Progenitor cell of endocrine pancreas (in vitro differentiated cells): ENCODE measurements at places on chromosomes 5 and 9. TPM values are rescaled to one million over a fixed set of nuclear protein-coding genes. Genes with fewer than 3 reads are reported as not detected.

GRCh38 chr9:78187763-78188484 is 48.0 kb upstream of the CEP78 start:
- H3K27me3 ChIP-seq = no peaks in the 10 kb centered on the region
- H3K4me3 ChIP-seq = no peak overlapping the region
- H3K27ac ChIP-seq = no peak overlapping the region
- peaks cover 8% of the 10 kb centered on the region for H3K4me1 ChIP-seq
- no peak for DNase-seq
- H3K36me3 ChIP-seq = no peaks in the 10 kb centered on the region

The ESM1 gene
- total RNA-seq = not detected in 2 replicates

The ETF1 gene
- 73.1 and 77.6 TPM in 2 replicates for total RNA-seq

- H3K36me3 ChIP-seq = no peaks in the 10 kb centered on the region
- H3K4me1 ChIP-seq = peaks cover 27% of the 10 kb centered on the region
- no peak overlapping the region for H3K4me3 ChIP-seq
- H3K27me3 ChIP-seq = no peaks in the 10 kb centered on the region
- DNase-seq = no peak
Observed at GRCh38 chr5:126015235-126016181, 407.7 kb upstream of the GRAMD2B start.

The CARD9 gene
- total RNA-seq = 1.6 and 2.0 TPM in 2 replicates

GRCh38 chr5:179793468-179794139 is at the start of gene LTC4S:
TSS of gene LTC4S (plus strand) at chr5:179793986. CDS start at chr5:179794081, 95 bp downstream.
- H3K27ac ChIP-seq = peak within 1 kb of the TSS; percentile 81
- H3K4me1 ChIP-seq = no peaks in the 10 kb centered on the region
- H3K36me3 ChIP-seq = peaks cover 8% of the 10 kb centered on the region
- H3K4me3 ChIP-seq = peak within 1 kb of the TSS; percentile 68

DNA sequence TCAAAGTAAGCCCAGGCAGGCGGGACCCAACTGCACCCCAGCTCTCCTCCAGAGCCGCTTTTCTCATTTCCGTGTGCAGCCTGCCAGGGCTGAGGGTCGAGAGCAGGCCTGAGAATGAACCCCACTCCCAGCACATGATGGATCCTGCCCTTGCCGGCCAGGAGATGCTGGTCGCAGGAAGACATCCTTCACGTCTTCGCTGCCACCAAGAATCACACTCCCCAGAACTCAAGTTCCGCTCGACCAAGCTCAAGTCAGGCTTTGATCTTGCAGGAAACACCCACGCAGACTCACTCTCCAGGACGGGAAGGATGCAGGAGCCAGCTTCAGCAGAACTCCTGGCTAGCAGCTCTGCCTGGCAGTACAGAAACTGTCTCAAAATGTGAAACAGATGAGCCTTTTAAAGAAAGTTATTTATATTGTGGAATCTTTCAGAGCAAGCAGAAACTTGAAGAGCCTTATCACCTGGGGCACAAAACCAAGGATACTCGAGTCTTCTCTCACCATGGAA is 102.4 kb downstream of the ROR2 start:
- peaks cover 14% of the 10 kb centered on the region for H3K4me1 ChIP-seq
- no peaks in the 10 kb centered on the region for H3K27me3 ChIP-seq
- H3K4me3 ChIP-seq = no peak overlapping the region
- no peak for DNase-seq

- no peaks in the 10 kb centered on the region for H3K27me3 ChIP-seq
- no peak for DNase-seq
- H3K4me3 ChIP-seq = no peak overlapping the region
- peak overlapping the region; percentile 77 for H3K27ac ChIP-seq
- peaks cover 54% of the 10 kb centered on the region for H3K36me3 ChIP-seq
- peaks cover 4% of the 10 kb centered on the region for H3K4me1 ChIP-seq
Observed at GRCh38 chr9:87659534-87660419, 66.1 kb upstream of the CTSL start.

- peaks cover 6% of the 10 kb centered on the region for H3K4me1 ChIP-seq
- H3K27me3 ChIP-seq = no peaks in the 10 kb centered on the region
- H3K27ac ChIP-seq = no peak overlapping the region
- no peak for DNase-seq
- H3K4me3 ChIP-seq = no peak overlapping the region
- H3K36me3 ChIP-seq = no peaks in the 10 kb centered on the region
Observed at GRCh38 chr5:79200573-79201183, 35.3 kb upstream of the JMY start.

The SMIM33 gene
- total RNA-seq = not detected in 2 replicates

DNA sequence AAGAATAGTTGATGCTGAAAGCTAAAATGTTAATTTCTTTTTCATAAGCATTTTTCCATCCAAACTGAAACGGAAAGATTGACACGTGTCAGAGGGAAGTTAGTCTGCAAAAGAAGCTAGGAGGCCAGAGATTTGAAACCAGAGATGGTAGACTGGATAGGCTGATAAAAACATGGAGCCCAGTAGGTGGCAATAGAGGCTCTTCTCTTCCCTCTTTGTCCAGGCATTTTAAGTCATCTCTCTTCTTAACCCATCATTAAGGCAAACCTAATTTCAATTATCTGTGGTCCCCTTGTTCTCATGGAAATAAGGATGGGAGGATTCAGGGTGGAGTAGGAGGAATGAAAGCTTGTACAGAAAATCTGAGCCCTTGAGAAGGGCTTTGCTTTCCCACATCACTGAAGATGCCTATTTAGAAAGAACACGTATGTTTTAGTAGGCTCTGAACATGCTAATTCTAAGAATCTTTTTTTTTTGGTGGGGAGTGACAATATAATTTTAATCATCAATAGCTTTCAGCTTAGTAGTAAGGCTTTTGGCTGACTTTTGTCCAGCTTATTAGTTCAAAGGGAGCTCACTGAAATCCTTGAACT is 66.6 kb downstream of the ZNF474 start:
- no peaks in the 10 kb centered on the region for H3K36me3 ChIP-seq
- H3K4me3 ChIP-seq = no peak overlapping the region
- H3K4me1 ChIP-seq = peaks cover 9% of the 10 kb centered on the region
- peaks cover 33% of the 10 kb centered on the region for H3K27me3 ChIP-seq

DNA sequence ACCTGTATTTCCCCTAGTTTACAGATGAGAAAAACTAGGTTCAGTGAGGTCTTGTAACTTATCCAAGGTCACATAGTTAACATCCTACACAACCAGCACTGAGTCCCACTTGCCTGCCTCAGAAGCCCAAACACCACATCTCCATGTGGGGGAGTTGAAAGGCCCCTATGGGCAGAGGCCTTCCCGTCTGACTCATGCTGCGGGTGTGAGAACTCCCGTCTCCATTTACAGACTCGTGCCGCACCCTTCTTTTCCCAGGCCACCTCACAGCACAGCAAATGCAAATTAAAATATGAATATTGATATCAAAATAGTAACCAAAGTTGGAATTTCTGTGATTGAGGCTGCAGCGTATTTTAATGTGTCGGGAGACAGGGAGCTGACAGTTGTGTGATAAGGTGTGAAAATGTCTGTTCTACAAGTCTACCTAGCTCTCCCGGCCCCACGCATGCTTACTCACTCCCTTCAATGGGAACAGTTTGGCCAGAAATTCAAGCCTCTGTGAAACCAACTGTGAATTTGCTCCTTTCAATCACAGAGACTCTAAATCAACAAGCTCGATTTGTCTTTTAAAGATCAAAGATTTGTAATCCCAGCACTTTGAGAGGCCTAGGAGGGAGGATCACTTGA is 90.1 kb downstream of the CRB2 start:
- H3K27me3 ChIP-seq = no peaks in the 10 kb centered on the region
- no peak overlapping the region for H3K27ac ChIP-seq
- H3K4me3 ChIP-seq = no peak overlapping the region
- no peaks in the 10 kb centered on the region for H3K4me1 ChIP-seq

DNA sequence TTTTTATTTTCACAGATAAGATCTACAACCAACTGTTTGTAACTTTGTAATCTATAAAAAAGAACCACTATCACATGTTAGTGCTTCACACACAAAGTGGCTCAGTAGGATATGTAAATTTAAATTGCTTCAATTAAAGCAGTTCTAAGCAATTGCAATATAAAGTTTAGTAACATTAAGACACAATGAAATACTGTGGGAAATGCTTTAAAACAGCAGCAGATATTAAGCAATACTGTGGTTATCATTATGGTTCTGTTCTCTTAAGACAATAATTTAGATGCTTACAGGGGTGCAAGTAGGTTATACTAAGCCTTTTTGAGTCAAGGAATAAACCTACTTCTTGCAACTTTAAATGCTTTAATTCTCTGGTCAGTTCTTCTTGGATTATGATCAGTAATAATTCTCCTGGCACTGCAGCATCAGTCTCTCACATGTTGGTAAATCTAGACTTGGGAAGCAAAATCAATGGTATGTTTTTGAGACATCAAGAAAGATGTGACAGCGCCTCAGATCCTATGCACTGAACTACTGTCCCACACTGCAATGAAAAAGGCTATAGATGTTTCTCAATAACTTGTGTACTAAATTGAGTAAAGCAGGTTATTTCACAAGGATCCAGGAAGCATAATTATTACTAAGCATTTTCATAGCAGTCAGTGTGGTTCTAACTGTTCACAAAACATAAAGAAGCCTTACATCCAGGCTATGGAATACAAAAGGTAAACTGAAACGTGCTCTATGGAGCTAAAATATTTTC is 338.7 kb upstream of the PDE4D start:
- H3K4me1 ChIP-seq = no peaks in the 10 kb centered on the region
- no peaks in the 10 kb centered on the region for H3K36me3 ChIP-seq
- H3K4me3 ChIP-seq = no peak overlapping the region
- no peak for DNase-seq

- no peaks in the 10 kb centered on the region for H3K27me3 ChIP-seq
- no peak overlapping the region for H3K4me3 ChIP-seq
- DNase-seq = no peak
- peaks cover 22% of the 10 kb centered on the region for H3K4me1 ChIP-seq
- no peaks in the 10 kb centered on the region for H3K36me3 ChIP-seq
Observed at GRCh38 chr9:89531766-89532165, 33.9 kb upstream of the SEMA4D start.

GRCh38 chr5:178839319-178839704 is 20.4 kb upstream of the ZNF354B start:
- peak; percentile 68 for DNase-seq
- H3K27me3 ChIP-seq = peaks cover 11% of the 10 kb centered on the region
- no peaks in the 10 kb centered on the region for H3K4me1 ChIP-seq
- H3K27ac ChIP-seq = no peak overlapping the region
- H3K36me3 ChIP-seq = no peaks in the 10 kb centered on the region
- H3K4me3 ChIP-seq = no peak overlapping the region

The GNPDA1 gene
- total RNA-seq = 113 and 115 TPM in 2 replicates

DNA sequence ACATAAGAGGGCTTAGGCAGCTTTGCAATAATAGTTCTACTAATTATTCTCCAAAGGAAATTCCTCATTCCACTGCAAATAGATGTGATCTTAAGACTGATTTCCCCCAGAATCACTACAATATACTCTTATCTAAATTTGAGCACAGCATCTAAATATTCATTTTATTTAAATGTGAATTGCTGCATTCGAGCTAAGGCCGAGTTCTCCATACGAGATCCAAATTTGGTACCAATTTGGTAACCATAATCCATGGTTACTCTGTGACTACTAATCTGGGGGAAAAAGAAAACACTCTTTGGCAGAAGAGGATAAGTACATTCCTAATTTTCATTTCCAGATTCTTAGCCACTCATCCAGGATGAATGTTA is 19.7 kb upstream of the RIC1 start:
- no peak for DNase-seq
- peaks cover 2% of the 10 kb centered on the region for H3K36me3 ChIP-seq
- H3K4me1 ChIP-seq = peaks cover 5% of the 10 kb centered on the region

- no peak overlapping the region for H3K27ac ChIP-seq
- no peak for DNase-seq
- H3K4me3 ChIP-seq = no peak overlapping the region
Observed at GRCh38 chr9:36140086-36141084, 3.9 kb downstream of the GLIPR2 start.

- no peaks in the 10 kb centered on the region for H3K4me1 ChIP-seq
- peaks cover 5% of the 10 kb centered on the region for H3K27me3 ChIP-seq
- no peaks in the 10 kb centered on the region for H3K36me3 ChIP-seq
- H3K4me3 ChIP-seq = no peak overlapping the region
Observed at GRCh38 chr5:178527458-178528307, 62.5 kb downstream of the COL23A1 start.

The CYFIP2 gene
- 85.1 and 88.5 TPM in 2 replicates for total RNA-seq

DNA sequence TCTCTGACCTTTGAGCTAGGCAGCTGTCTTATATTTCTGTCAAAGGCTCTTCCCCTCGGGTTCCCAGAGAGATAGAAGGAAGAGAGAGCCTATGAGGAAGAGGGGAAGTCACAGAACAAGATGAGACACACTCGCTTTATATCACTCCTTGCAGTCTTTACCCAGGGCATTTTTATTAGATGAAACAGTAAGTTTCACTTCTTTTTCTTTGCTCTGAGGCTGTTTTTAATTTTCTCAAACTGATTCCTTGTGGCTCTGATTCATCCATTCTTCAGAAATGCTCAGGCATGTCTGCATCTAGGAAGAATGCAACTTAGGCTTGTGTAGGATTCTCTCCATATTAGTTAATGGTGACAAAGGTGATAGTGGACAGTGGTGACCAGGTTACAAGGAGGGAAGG is 132.9 kb upstream of the CHD1 start:
- H3K36me3 ChIP-seq = no peaks in the 10 kb centered on the region
- no peaks in the 10 kb centered on the region for H3K4me1 ChIP-seq
- no peak overlapping the region for H3K27ac ChIP-seq

DNA sequence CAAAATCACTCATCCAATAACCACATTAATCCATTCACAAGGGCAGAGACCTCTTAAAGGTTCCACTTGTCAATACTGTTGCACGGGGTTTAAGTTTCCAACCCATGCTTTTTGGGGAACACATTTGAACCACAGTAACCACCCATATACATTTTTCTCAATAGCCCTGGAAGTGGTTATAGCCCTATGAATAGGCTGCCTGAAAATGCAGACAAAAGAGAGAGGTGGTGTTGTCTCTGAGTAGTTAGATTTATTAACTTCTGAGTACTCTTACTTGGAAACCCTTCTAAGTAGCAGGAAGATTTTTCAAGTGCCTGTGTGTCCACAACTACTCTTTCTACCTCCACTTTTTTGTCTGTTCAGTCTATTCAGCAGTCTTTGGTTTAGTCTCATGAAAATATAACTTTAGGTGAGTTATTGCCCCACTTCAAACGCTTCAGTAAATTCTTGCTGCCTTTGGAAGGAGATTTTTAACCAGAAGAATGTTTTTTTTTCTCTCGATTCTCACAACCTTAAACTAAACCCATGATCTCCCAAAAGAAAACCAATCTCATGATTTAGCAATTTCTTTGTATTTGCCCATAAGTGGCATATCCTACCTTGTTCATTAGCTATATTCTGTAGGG is 42.6 kb downstream of the ARHGEF28 start:
- no peaks in the 10 kb centered on the region for H3K36me3 ChIP-seq
- no peak for DNase-seq
- H3K4me1 ChIP-seq = peaks cover 18% of the 10 kb centered on the region
- peaks cover 11% of the 10 kb centered on the region for H3K27me3 ChIP-seq
- no peak overlapping the region for H3K27ac ChIP-seq
